ENCODE measurements at places on chromosomes 7 and 10.

DNA sequence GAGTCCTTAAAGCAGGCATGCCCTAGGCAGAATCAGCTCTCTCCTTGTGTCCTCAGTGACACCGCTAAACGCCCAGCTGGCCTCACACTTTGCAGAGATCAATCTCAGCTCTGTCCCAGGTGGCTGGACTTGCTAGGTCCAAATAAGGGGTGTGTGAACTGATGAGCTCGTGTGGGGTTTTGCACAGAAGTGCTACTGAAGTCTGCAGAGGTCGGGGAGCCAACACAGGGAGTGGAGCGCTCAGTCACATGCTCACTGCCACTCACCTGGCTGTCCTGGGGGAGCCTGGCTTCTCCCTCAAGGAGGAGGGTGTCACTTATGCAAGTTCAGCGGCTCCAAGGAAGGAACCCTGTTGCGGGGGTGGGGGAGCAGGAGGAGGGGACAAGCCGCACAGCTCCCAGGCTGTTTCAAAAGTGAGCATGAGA lies 2.0 kb downstream of the ELN start:
- peak; percentile 55 for DNase-seq

- peak; percentile 11 for DNase-seq
Measured at GRCh38 chr7:34430456-34430855, 227.6 kb upstream of the NPSR1 start.

GRCh38 chr10:125633517-125633999 lies 49.4 kb downstream of the TEX36 start:
- peak; percentile 26 for DNase-seq

DNA sequence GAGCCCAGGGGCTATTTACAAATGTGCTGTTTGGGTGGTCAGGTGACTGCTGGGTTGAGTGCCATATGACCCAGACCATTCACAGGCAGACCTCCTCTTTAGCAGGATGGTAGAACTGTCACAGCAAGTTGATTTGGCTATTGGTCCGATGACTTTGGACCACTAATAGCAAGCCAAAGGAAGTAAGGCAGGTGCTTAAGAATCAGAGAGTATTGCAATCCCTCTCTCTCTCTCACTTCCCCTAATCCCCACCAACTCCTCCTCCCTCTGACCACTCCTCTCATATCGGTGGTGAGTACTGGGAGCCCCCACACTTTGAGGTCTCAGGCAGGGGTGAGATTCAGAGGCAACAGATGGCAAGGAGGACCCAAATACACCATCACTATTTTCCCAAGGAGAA lies 165.3 kb downstream of the TRIL start:
- DNase-seq: peak; percentile 48

GRCh38 chr10:29397221-29397620 lies 108.4 kb downstream of the LYZL1 start:
- no peak for DNase-seq

DNA sequence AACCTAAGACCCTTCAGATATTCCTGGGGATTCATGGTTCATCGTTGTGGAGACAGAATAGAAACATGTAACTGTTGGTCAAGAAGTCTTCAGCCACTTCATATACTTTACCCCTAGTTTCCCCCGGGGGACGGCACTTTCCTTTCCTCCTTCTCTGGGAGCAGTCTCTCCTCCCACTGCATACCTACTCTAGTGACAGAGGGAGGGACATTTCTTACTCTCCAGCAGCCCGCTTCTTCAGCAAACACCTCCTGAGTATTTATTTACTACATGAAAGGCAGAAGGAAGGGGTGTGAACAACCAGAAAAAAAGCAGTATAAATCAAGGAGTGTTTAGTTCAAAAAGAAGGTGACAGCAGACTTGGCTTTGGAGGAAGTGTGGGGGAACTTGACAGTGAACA lies 69.0 kb downstream of the LHFPL3 start:
- DNase-seq: peak; percentile 13

- peak; percentile 75 for DNase-seq
Measured at GRCh38 chr7:158375034-158375433, 212.6 kb downstream of the PTPRN2 start.
